ENCODE measurements at places on chromosomes 11 and 22.

GRCh38 chr22:45179276-45180049, 15.7 kb downstream of the NUP50 start:
- no peak for DNase-seq

- DNase-seq: no peak
Measured at GRCh38 chr11:8204596-8204995, 35.8 kb upstream of the RIC3 start.

GRCh38 chr22:44671742-44672141, 30.3 kb upstream of the PRR5 start:
- DNase-seq: no peak

- DNase-seq: no peak
Measured at GRCh38 chr11:33448461-33449130, 191.4 kb downstream of the HIPK3 start.

DNA sequence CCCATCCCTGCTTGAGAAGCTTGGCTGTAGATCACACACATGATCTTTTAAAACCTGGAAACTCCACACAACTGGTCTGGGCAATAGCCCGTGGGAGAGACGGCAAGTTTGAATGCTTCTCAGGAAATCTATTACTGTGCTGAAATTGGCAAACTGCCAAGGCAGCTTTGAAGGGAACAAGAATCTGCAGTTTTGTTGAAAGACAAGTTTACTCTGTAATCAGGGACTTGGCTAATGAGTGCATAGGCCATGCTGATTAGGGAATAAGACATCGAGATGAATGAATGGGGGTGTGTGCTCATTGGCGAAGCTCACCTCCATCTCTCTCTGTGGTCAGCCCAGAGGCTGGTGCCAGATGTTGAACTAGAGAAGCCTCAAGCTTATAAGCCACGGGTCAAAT, 218.8 kb downstream of the HIPK3 start:
- no peak for DNase-seq

DNA sequence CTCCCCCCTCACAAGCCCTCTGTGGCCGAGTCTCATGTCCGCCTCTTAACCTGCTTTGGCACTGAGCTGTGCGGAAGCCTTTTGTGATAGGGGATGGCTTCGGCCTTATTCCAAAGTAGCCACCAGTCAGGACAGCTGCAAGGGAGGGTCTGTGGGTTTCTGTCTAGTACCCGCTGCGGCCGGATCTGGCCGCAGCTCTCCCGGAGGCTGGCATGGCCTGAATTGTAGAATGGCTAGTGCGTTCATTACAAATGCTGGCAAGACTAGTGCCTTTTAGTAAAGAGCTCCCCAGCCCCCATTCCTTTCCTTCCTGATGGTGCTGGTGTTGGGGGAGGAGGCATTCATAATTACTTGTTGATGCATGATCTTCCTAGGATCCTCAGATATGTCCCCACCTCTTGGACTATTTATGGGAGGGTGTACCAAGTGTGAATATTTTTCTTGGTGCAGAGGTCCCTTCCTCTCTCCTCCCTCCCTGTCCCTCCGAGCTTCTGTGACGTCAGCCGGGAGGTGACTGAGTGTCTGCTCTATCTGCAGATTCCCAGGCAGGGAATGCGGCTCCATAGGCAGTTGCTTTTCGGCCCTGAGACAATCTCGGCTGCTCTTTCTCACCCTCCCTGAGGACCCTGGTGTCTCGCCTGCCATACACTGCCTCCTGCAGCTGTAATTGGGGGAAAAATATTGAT, 108.7 kb upstream of the E2F8 start:
- DNase-seq: no peak

DNA sequence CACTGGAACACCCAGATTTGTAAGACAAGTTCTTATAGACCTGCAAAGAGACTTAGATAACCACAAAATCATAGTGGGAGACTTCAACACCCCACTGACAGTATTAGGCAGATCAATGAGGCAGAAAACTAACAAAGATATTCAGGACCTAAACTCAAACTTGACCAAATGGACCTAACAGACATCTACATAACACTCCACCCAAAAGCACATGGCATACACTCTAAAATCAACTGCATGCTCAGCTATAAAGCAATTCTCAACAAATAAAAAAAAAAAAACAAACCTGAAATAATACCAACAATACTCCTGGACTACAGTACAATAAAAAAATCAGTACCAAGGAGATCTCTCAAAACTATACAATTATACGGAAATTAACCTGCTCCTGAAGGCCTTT, 115.0 kb downstream of the FDX1 start:
- no peak for DNase-seq

DNA sequence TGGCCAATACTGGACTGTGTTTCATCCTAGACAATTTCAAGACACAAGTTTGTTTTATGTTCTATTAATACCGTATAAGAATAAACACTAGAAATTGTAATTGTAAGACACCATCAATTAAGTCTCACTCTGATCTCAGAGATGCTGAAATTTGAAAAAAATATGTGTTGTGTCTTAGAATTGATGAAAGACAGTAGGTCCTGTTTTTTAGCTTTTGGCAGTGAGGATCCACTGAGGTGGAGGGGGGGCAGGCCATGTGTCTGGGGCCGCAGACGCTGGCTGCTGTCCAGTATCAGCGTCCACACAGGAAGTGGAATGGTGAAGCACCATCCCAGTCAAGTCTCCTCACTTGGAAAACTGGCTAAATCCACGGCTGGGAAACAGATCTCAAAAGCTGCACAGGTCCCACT, 22.5 kb upstream of the ALG8 start:
- no peak for DNase-seq

- no peak for DNase-seq
Measured at GRCh38 chr22:40040927-40041326, 46.2 kb downstream of the FAM83F start.

- DNase-seq: no peak
Measured at GRCh38 chr11:762421-763072, 14.7 kb downstream of the GATD1 start.

DNA sequence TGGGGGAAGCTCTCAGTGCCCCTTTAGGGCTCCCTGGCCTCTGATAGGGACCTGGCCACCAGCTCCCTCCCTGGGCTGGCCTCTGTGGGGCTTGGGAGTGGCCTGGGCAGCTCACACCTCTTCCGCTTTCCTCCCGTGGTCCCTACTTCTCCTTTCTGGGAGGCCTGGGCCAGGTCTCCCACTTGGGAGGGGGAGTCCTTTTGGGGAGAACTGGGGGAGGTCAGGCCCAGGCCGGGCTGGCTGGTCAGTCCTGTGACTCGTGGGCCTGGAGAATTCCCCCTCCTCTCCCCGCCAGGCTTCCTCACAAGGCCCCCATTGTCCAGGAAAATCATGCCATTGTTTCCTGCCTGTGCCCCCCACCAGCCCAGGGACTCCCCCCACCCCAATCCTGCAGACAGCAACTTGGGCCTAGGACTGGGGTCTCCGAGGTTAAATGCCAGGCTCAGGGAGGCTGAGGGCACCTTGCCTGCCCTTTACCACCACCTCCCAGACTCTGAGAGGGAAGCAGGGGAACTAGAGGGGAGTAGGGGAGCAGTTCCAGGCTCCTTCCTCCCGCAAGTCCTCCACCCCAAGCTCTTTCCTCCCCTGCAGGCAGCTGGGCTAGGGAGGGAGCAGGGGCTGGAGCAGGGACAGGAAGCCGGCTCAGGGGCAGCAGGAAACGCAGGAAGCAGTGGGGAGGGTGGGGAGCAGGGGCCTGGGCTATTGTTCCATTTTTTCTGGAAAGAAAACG, 2.8 kb downstream of the MAP3K11 start:
- no peak for DNase-seq

Data from activated CD4-positive, alpha-beta T cell treated with anti-CD3 and anti-CD28 coated beads, Interleukin-2, amount 50 U/mL, for 24 hours (primary cell).